ENCODE measurements at places on chromosomes 5 and 9.

- DNase-seq = no peak
Observed at GRCh38 chr5:143106174-143106573, 297.3 kb downstream of the NR3C1 start.

GRCh38 chr9:111598733-111599091 lies 735 bp downstream of the PTGR1 start:
- no peak for DNase-seq

GRCh38 chr5:166505067-166505466 lies 1786.4 kb upstream of the WWC1 start:
- no peak for DNase-seq

GRCh38 chr5:143147902-143148301 lies 255.6 kb downstream of the NR3C1 start:
- DNase-seq = no peak

GRCh38 chr5:37088009-37088408 lies 161.2 kb downstream of the CPLANE1 start:
- no peak for DNase-seq

DNA sequence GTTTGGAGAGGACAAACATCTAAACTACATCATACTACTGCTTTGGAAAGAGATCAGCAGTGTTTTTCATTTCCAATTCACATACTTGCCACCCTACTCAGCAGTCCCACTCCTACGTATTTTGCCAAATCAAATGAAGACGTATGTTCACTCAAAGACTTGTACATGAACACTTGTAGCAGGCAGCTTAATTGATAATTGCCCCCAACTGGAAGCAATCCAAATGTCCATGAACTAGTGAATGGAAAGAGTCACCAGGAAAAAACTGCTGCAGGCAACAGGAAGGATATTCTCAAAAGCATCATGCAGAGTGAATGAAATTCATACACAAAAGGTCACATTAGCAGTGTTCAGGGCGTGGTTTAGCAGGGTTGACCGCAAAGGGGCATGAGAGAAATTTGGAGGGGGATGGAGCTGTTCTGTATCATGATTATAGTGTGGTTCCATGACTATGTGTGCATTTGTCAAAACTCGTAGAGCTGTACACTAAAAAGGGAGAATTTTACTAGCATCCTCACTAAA lies 38.8 kb downstream of the PAEP start:
- no peak for DNase-seq

GRCh38 chr9:91008568-91008967 lies 206.9 kb downstream of the SYK start:
- no peak for DNase-seq

GRCh38 chr5:33807771-33808170 lies 84.0 kb downstream of the ADAMTS12 start:
- no peak for DNase-seq
